GM23248 (cell line): ENCODE measurements at places on chromosomes 2 and 18. TPM values are rescaled to one million over a fixed set of nuclear protein-coding genes. Genes with fewer than 3 reads are reported as not detected.
A peak's percentile ranks its signal among the peaks of the same experiment; 100 is the strongest.

DNA sequence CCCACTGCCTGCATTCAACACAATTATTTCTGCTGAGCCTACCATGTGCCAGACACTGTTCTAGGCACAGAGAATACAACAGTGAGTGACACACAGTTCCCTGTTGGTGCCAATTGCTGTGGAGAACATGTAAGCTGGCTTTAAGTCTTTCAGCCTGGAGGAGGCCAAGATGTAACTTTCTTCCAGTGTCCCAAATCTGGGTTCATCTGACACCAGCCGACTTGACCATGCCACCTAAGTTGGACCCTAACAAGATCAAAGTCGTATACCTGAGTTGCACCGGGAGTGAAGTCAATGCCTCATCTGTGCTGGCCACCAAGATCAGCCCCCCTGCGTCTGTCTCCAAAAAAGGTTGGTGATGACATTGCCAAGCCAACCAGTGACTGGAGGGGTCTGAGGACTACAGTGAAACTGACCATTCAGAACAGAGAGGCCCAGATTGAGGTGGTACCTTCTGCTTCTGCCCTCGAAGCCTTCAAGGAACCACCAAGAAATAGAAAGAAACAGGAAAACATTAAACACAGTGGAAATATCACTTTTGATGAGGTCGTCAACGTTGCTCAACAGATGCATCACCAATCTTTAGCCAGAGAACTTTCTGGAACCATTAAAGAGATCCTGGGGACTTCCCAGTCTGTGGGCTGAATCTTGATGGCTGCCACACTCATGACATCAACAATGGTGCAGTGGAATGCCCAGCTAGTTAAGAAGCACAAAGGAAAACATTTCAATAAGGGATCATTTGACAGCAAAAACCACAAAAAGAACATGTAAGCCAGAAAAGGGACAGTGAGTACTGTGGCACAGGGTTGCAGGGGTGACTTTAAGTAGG lies 6.3 kb downstream of the TRABD2A start:
- DNase-seq, result peak; percentile 57

DNA sequence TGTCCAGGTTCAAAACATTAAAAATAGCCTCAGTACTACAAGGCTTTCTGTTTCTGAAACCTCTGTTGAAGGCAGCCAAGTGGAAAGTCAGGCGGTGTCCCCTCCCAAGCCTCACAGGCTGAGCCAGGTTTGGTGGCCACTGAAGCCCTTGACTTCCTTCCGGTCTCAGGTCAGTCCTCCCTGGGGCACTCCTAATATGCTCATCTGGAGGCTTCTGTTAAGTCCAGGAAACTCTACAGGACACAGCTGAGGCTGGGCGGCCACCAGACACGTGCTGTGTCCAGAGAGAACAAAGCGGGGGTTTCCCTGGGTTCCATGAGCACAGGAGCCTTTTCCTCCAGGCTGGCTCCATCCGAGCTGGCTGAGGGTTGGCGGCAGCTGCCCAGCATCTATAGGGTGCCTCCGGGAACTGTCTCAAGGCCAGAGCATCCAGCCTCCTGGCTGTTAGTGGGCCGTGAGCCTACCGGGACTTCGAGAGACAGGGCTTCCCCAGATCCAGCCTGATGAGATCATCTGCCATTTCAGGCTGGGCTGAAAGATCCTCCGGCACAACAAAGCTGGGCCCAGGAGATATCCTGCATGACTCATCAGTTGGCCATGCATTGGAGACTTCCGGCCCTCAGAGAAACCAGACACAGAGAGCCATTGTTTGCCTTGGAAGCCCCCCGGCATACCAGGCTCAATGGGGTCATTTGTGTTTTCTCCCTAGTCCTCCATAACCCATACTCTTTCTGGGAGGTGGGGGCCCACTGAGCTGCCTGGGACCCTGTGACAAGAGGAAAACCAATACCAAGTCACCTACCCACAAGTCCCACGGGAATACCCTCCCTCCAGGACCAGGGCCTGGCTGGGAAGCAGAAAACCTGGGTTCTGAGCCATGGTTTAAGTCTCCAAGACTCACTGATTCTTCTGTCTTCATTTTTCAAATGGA lies 71.7 kb downstream of the HS1BP3 start:
- peak; percentile 98 for DNase-seq

- peak; percentile 65 for DNase-seq
These were observed 5.0 kb downstream of the FZD7 start for GRCh38 chr2:202038471-202039277.

The CNDP1 gene
- total RNA-seq, result not detected in 2 replicates

DNA sequence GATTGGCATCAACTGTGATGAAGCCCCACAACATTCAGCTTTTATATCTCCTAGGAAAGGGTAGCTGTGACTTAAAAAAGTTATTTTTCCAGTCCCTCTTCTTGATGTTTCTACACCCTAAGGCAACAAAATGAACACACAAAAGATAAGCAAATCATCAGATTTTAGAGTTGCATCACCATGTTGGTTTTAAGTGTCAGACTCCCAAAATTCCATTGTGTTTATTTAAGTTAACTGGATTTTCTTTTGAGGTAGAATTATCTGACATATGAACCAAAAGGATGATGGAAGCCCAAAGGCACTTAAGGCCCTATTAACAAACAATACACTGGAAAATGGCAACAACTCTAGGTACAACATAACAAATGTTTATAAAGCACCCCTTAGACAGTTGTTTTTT lies 261.7 kb upstream of the SLC39A10 start:
- DNase-seq, result no peak

DNA sequence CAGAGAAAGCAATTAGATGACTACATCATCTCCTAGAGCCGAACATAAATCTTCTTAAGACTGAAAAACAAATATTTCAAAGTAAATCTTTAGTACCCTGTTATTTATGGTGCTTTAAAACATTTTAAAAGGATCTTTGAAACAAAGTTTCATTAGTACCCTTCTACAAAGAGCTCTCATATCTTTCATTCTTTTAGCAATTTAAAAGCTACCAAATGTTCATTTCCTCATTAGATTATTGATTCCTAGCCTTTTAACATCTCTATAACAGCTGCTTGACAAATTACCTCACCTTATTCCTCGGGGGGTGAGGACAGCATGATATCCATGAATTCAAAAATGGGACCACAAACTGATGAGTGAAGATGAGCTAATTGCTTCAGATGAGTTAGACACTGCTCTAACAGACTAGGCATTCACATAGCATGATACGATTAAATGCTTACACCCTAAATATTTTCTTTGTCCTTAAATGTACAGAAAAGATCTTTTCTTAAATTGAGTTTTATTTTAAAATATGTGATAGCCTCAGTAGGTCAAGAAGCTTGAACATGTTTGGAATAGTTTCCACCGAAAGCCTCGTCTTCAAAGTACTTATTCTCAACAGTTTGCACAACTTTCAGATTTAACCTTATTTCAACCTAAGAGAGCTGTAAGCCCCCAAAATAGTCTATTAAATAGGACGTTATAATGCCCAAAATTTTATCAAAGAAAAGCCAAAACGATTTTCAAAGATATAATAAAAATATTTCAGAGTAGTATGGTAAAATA lies 2.1 kb downstream of the ATAD2B start:
- DNase-seq, result peak; percentile 50

DNA sequence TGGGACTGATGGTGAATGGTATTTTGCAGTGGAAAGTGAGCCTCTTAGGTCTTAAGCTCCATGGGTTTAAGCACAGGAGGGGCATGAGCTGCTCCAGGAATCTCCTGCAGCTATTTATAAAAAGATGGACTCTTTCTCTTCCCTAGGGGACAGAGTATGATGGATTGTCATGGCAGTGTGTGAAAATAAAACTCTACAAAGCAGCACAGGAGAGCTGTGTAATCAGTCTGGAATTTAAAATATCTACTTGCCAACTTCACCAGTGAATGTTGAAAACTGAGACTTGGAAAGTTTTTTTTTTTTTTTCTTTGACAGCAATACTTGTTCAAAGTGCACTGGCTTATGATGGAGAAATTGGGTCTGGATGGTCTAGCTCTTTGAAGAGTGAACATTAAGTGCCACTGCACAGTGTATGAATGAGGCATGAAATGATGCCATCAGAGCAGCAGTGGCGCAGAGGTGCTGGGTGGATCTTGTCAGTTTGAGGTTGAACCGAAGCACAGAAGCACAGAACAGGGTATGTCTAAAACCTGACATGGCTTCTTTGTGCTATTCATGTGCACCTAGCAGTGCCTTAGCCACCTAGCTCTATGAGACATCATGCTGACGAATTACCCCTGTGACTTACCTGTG lies 245.4 kb downstream of the PTPRM start:
- peak; percentile 74 for DNase-seq

GRCh38 chr2:149661844-149662243 lies 74.3 kb upstream of the MMADHC start:
- peak; percentile 70 for DNase-seq
